ENCODE measurements at places on chromosomes 3 and 15.

- peak; percentile 3 for DNase-seq
Measured at GRCh38 chr15:44296625-44297524, 8.4 kb downstream of the GOLM2 start.

- no peak for DNase-seq
Measured at GRCh38 chr3:30271781-30272180, 334.6 kb upstream of the TGFBR2 start.

GRCh38 chr3:131324923-131325322, 56.7 kb upstream of the NUDT16 start:
- no peak for DNase-seq

- DNase-seq: no peak
Measured at GRCh38 chr3:99871231-99872045, 53.8 kb downstream of the CMSS1 start.

- no peak for DNase-seq
Measured at GRCh38 chr3:22724420-22724819, 478.7 kb upstream of the UBE2E2 start.

Measured in GF-D8 (cell line).